NCI-H1436 treated with DMSO at 0.1 percent for 48 hours (cell line): ENCODE measurements at places on chromosomes 12 and 14.

DNA sequence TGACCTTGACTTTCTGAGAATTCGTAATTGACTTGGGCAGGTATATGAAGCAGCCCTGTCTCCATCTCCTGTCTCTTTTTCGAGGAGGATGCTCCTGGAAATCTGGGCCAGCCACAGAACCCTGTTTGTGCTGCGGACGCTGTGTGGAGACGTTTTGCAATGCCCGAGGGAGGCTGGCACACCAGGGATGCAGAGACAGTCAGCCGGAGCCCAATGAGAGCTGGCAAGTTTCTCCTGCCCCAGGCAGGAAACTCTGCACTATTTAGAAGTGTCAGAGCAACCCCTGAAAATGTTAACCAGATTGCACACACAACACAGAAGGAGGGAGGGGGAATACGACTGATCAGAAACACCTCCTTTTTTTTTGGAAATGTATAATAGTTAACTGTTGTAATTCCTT, 103.2 kb upstream of the DYRK2 start:
- DNase-seq = no peak

GRCh38 chr12:113577464-113578129, 105.9 kb upstream of the LHX5 start:
- no peak for DNase-seq

GRCh38 chr14:85475113-85475512, 54.8 kb upstream of the FLRT2 start:
- DNase-seq = no peak

- DNase-seq = no peak
Observed at GRCh38 chr14:96191841-96192462, 12.7 kb upstream of the BDKRB2 start.

DNA sequence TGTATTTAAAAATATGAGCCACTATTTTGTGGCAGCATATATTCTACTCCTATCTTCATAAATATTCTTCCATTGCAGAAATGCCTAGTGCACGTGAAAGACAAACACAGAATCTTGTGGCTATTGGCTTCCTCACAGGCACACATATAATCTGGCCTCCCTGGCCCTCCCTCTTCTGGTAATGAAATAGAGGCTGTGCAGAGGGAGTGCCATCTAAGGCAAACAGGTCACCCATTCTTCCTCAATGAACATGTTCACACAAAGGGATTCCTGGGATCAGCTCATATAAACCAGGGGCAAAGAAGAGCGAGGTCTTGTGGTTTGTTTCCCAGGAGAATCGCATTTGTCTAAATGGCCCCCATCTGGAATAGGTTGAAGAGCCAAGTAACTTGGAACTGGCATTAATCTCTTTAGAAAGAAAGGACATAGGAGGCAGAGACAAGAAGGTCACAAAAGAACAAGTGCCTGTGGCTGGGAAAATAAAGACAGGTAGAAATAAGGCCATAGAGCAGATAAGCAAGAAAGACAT, 171.6 kb upstream of the PTPRQ start:
- DNase-seq = no peak
